ENCODE measurements at places on chromosomes 12 and 14. TPM values are rescaled to one million over a fixed set of nuclear protein-coding genes. Genes with fewer than 3 reads are reported as not detected.

GRCh38 chr14:86852530-86852929 lies 1140.5 kb downstream of the GALC start:
- DNase-seq, result no peak

DNA sequence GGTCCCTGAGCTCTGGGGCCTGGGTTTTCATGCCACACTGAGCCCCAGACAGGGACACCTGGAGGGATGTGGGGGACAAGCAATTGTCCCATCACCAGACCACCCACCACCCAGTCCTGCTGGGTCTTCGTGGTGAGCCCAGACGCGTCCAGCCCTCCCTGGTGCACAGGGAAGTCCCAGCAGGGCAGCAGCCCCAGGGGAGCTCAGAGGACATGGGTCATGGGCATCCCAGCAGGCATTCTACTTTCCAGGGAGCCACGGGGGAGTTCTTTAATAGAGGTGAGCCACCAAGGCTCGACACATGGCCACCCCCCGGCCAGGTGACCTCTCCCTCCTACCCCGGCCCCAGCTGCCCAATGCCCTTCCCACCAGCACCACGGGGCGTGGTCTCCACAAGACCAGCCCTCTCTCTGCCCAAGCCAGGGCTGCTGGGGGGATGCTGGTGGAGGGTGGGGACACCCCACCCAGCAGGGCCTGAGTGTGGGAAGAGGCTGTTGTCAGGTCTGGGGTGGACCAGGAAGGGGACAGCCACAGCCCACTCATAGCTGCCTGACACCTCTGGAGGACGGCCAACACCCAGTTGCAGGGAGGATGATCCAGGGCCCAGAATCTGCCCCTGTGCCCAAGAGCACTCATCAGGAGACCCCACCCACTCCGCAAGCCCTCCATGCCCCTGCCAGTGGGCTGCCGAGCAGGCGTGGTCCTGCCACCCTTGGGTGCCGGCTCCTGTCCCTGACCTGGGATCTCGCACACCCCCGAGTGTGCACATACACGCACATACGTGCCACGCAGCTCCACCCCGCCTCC lies 14.1 kb downstream of the AKT1 start:
- DNase-seq, result no peak

DNA sequence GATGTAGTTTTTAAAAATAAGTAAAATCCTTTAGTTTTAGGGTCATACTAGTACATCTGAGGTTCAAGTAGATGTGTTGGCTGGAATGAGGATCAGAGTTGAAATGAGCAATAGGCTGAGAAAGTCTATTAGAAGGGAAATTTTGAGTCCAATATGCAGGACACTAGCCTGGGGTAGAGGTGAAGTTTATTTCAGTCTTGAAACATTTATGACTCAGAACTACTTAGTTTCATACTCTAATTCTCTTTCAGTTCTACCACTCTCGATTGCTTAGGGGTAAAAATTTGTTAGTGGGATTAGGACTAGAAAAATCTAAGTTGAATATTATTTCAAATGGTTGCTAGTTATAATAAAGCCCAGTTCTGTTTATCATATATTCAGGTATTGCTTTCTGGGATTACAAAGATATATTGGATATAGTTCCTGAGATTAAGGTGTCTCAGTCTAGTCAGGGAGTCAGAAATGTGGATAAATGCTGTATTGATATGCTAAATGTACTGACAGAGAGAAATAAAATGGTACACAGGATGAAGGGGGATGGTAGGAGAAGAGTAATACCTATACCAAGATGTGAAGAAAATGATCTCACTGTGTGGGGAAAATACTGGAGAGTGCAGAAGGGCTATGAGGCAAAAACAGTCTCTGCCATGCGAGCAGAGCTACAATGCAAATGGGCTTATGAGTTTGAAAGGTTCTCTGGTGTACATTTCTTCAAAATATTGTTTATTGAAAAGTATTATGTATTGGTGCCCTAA lies 395.8 kb upstream of the FBXO33 start:
- no peak for DNase-seq

- no peak for DNase-seq
Measured at GRCh38 chr12:99771659-99772058, 124.1 kb downstream of the GARIN6 start.

DNA sequence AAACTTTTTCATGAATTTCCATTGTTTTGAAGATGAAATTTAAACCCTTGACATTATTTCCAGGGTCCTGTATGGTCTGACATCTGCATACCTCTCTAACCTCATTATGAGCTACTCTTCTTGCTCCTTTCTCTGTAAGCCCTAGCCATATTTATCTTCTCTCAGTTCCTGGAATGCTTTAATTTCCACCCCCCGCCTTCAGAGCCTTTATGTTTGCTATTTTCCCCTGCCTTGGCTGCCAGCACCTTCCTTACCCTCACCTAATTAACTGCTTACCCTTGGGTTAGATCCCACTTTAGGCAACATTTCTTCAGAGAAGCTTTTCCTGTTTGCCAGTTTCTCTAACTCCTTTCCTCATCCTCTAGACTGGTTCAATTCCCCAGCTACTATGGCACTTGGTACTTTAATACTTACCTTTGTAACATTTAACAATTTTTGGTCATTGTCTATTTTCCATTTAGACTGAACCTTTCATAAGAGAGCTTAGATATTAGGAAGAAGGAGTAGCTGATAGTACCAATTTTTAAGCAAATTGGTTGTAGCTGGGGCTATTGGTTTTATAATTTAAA lies 6.0 kb downstream of the STYX start:
- DNase-seq, result no peak

DNA sequence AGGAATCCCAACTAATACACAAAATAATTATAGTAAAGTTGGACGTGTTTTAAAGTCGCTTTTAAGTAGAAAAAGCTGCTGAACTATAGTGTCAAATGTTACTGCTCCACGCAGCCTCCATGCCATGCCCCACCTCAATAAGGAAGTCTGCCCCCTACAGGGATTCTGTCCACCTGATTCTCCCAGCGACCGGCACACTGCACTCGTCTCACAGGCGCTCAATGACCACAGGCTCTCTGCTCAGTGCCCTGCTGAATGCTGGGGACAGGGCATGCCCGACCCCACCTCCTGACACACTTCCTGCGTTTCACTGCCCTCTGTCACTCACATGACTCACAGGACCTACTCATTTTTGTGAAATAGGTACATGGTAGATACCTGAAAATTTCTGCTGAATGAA lies 48.9 kb downstream of the BDKRB1 start:
- no peak for DNase-seq

GRCh38 chr14:23694949-23695663 lies 58.9 kb downstream of the DHRS2 start:
- no peak for DNase-seq

GRCh38 chr12:126069549-126070165 lies 1004.4 kb downstream of the AACS start:
- peak; percentile 59 for DNase-seq

- no peak for DNase-seq
Measured at GRCh38 chr12:71967211-71967610, 28.6 kb downstream of the TPH2 start.

DNA sequence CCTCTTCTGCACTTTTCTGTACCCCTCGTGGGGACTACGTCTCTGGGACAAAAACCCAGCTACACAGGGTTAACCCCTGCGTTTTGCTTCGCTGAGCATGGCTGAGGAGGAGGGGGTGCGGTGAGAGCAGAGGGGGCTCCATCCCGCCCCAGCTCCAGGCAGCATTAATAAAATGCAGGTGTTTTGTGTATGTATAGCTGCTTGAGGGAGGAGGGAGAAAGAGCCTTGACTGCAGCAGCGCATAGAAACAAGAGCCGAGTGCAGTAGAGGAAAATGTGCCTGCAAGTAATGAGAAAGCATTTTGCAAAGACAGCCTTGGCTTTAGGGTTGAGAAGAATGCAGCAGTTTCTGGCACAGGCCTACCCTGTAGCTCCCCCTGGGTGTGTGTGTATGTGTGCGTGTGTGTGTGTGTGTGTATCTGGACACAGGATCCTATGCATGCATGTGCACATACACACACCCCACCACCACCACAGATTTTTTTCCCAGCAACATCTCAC lies 103.9 kb downstream of the ZFP36L1 start:
- no peak for DNase-seq

- DNase-seq, result no peak
Measured at GRCh38 chr12:65656156-65656882, 168.0 kb upstream of the HMGA2 start.

PELI2 gene
- 2.5 TPM for total RNA-seq

NRXN3 gene
- total RNA-seq, result not detected

CLEC1B gene
- total RNA-seq, result not detected

STRAP gene
- total RNA-seq, result 78.6 TPM

AKAP5 gene
- total RNA-seq, result 0.99 TPM

WNT1 gene
- 0.29 TPM for total RNA-seq

SDR9C7 gene
- total RNA-seq, result not detected
